Endodermal cell (in vitro differentiated cells): ENCODE measurements at places on chromosomes 2 and 18.

- DNase-seq = no peak
- no peaks in the 10 kb centered on the region for H3K4me1 ChIP-seq
- H3K4me3 ChIP-seq = no peak overlapping the region
- no peaks in the 10 kb centered on the region for H3K27me3 ChIP-seq
- H3K36me3 ChIP-seq = no peaks in the 10 kb centered on the region
Observed at GRCh38 chr18:35807811-35808335, 164.6 kb upstream of the RMP24 start.

GRCh38 chr2:72953976-72954375 is 36.7 kb downstream of the EMX1 start:
- no peak overlapping the region for H3K27ac ChIP-seq
- H3K36me3 ChIP-seq = no peaks in the 10 kb centered on the region
- no peak overlapping the region for H3K4me3 ChIP-seq
- no peaks in the 10 kb centered on the region for H3K4me1 ChIP-seq
- no peak for DNase-seq

DNA sequence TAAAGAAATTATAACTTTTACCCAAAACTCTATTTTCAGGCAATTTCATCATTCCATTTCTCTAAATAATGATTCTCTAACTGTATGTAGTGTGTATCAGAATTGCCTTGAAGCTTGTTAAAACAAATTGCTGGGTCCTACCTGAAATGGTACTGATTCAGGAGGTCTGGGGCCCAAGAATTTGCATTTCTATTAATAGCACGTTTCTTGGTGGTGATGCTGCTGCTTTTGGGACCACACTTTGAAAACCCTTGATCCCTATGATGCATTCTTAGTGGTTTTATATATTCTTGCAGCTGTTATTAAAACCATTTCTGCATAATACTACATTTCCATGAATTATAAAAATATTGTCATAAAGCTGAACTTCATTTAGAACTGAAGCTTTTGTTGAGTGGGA is 140.7 kb downstream of the NCK2 start:
- DNase-seq = no peak
- no peak overlapping the region for H3K27ac ChIP-seq
- no peak overlapping the region for H3K4me3 ChIP-seq
- H3K27me3 ChIP-seq = no peaks in the 10 kb centered on the region

GRCh38 chr2:145119225-145119624 is 599.3 kb upstream of the ZEB2 start:
- H3K27me3 ChIP-seq = no peaks in the 10 kb centered on the region
- no peak overlapping the region for H3K27ac ChIP-seq
- H3K4me3 ChIP-seq = no peak overlapping the region
- no peaks in the 10 kb centered on the region for H3K36me3 ChIP-seq
- no peak for DNase-seq

DNA sequence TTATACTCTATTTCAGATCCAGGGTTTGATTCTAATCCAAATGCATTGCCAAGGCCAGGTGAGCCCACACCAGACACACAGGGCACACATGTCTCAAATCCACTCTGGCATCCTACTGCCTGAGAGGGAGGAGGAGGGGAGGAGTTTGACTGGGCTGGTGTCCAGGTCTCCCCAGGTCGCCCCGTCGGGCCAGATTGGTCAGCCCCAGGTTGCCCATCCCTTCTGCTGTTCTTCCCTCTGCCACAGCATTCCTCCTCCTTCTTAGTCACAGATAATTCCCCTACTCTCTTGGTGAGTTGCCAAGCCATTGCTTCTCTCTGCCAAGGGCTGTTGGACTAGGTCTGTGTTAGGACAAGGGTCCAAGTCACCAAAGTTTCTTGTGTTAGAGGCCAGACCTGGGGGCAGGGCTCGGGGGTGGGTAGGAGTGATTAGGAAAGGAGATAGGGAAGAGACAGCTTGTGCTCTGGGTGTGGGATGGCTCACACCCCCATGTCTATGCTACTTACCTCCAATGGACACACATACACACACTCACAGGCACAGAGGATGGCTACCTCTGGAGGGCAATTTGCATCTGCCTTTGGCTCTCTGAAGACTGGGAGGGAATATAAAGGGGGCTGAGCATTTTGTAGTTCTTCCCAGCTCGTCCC is 2.5 kb upstream of the EGR4 start:
- no peak for DNase-seq
- H3K27me3 ChIP-seq = peaks cover 95% of the 10 kb centered on the region
- H3K27ac ChIP-seq = no peak overlapping the region
- H3K4me3 ChIP-seq = no peak overlapping the region
- H3K36me3 ChIP-seq = no peaks in the 10 kb centered on the region

GRCh38 chr2:172677363-172677762 is 58.3 kb upstream of the RAPGEF4 start:
- no peaks in the 10 kb centered on the region for H3K27me3 ChIP-seq
- no peak overlapping the region for H3K4me3 ChIP-seq
- H3K4me1 ChIP-seq = no peaks in the 10 kb centered on the region
- no peak overlapping the region for H3K27ac ChIP-seq
- no peak for DNase-seq

DNA sequence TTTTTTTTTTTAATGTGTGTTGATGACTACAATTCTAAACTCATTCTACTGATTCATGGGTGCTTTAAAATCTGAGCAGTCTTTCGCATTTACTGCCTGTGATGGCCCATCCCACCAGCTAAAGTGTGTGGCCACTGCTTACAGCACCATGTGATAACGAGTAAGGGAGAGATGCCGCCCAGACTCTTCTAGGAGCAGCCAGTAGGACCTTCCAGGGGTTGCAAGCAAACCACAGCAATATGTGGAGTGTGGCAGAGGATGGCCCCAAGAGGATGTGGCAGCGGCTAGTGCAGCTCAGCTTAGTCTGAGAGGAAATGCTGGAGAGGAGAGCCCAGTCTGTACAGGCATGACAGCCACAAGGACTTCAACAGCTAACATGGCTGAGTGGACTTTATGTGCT is 14.9 kb downstream of the IL1B start:
- H3K4me3 ChIP-seq = no peak overlapping the region
- DNase-seq = no peak
- no peaks in the 10 kb centered on the region for H3K4me1 ChIP-seq
- no peaks in the 10 kb centered on the region for H3K36me3 ChIP-seq
- no peak overlapping the region for H3K27ac ChIP-seq

DNA sequence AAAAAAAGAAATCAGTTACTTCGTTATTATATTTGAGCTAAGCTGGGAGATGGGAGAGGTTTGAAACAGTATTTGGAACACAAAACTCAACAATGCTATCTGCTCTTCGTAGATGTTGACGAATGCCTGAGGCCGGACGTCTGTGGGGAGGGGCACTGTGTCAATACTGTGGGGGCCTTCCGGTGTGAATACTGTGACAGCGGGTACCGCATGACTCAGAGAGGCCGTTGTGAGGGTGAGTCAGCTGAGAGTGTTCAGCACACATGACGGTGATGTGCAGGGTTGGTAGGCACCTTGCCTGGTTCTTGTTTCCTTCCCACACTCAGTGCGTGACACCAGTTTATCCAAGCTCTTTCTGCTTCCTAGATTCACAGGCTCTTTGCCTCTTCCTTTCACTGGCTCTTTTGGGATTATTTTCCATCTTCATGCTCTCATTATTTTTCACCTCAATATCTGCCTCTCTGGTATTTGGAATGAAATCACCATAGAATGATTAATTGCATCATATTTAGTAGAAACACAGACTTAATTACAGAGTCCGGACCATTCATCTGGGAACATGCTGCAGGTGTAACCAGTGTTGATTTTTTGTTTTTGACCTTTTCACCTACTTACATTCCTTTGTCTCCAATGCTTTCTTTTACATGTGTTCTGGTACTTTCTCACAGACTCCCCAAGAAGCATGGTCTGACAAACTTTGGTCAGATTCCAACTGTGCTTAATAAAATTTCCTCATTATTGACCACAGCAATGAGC is 200.6 kb upstream of the RASGRP3 start:
- no peaks in the 10 kb centered on the region for H3K4me1 ChIP-seq
- H3K27ac ChIP-seq = no peak overlapping the region
- H3K27me3 ChIP-seq = no peaks in the 10 kb centered on the region
- no peak overlapping the region for H3K4me3 ChIP-seq
- no peak for DNase-seq
- H3K36me3 ChIP-seq = no peaks in the 10 kb centered on the region

- peaks cover 3% of the 10 kb centered on the region for H3K4me1 ChIP-seq
- H3K27ac ChIP-seq = peak overlapping the region; percentile 98
- no peaks in the 10 kb centered on the region for H3K27me3 ChIP-seq
- peak overlapping the region; percentile 93 for H3K4me3 ChIP-seq
- H3K36me3 ChIP-seq = no peaks in the 10 kb centered on the region
- DNase-seq = no peak
Observed at GRCh38 chr2:159614534-159615366, 1.6 kb downstream of the BAZ2B start.

DNA sequence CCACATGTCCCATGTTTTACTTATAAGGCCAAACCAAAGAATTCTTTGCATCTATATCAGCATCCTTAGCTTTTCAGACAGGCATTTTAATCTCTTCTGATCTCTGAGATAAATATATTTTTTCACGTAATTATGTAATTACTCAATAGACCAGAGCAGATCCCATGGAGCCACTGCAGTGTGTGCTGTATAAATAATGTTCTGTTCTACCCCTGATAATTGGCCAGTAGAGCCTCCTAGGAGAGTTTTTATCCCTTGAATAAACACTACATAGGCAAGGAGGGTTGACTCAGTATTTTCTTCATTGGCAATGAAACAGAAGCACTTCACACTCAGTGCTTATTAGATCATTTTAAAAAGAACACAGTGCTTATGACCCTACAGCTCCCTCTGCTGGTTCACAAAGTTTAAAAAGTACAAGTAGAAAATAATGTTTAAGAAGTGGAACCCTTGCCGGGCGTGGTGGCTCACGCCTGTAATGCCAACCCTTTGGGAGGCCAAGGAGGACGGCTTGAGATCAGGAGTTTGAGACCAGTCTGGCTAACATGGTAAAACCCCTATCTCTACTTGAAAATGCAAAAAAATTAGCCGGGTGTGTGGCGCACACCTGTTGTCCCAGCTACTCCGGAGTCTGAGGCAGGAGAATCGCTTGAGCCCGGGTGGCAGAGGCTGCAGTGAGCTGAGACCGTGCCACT is 91.9 kb downstream of the PPP1R1C start:
- no peaks in the 10 kb centered on the region for H3K27me3 ChIP-seq
- no peaks in the 10 kb centered on the region for H3K36me3 ChIP-seq
- no peak overlapping the region for H3K27ac ChIP-seq
- DNase-seq = peak; percentile 67
- no peak overlapping the region for H3K4me3 ChIP-seq
- H3K4me1 ChIP-seq = peaks cover 7% of the 10 kb centered on the region

GRCh38 chr2:134252092-134252750 is 1.7 kb upstream of the MGAT5 start:
- peaks cover 4% of the 10 kb centered on the region for H3K36me3 ChIP-seq
- no peaks in the 10 kb centered on the region for H3K4me1 ChIP-seq
- DNase-seq = no peak
- H3K27me3 ChIP-seq = no peaks in the 10 kb centered on the region
- H3K4me3 ChIP-seq = no peak overlapping the region

GRCh38 chr2:103172821-103173220 is 411.0 kb downstream of the TMEM182 start:
- no peak for DNase-seq
- H3K4me3 ChIP-seq = no peak overlapping the region
- no peaks in the 10 kb centered on the region for H3K36me3 ChIP-seq
- H3K4me1 ChIP-seq = peaks cover 9% of the 10 kb centered on the region
- H3K27me3 ChIP-seq = no peaks in the 10 kb centered on the region

GRCh38 chr2:214367171-214367570 is 43.7 kb upstream of the VWC2L start:
- no peak overlapping the region for H3K27ac ChIP-seq
- peaks cover 4% of the 10 kb centered on the region for H3K4me1 ChIP-seq
- H3K36me3 ChIP-seq = no peaks in the 10 kb centered on the region
- H3K4me3 ChIP-seq = no peak overlapping the region
- no peaks in the 10 kb centered on the region for H3K27me3 ChIP-seq

- H3K27ac ChIP-seq = no peak overlapping the region
- no peaks in the 10 kb centered on the region for H3K27me3 ChIP-seq
- H3K4me1 ChIP-seq = no peaks in the 10 kb centered on the region
- H3K36me3 ChIP-seq = peaks cover 97% of the 10 kb centered on the region
- no peak for DNase-seq
Observed at GRCh38 chr2:178681081-178681480, 126.1 kb downstream of the TTN start.

DNA sequence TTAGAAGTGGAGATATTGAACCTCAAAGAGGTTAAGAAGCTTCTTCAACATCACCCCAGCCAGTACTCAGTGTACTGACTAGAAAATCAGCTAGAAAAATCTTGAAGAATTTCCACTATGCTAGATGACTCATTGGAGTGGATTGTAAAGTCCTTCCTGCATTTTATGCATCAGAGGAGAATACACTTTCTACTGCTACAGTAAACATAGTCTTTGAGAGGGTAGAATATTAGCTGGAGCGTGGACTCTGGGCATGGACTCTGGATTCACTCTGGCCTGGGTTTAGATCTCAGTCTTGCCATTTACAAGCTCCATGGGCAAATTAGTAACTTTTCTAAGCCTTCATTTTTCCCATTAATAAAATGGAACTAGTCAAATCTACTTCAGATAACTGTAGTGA is 215.9 kb downstream of the IRS1 start:
- no peaks in the 10 kb centered on the region for H3K4me1 ChIP-seq
- no peaks in the 10 kb centered on the region for H3K27me3 ChIP-seq

DNA sequence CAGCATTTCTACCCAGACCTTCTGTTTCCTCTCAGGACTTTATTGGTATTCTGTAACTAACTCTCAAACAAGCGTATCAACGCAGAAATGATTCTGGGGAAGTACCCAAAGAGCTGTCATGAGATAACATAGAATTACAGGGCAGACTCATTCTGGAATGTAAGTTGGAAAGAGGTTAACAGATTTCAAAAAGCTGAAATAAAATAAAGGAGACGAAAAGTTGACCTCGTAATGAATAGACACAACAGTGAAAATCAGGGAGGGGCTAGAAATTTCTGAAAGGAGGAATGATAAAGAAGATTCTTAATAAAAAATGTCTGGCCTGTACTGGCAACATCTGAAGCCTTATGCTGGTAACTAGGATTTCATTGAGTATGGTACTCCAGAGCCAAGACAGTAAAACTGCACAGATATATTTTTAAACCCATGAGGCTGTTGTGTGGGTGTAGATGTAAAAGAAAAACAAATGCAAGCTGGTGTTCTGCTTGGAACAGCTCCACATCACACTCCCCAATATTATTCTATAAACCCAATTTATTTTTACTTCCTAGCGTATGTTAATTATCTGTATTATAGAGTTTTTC is 23.9 kb downstream of the RBMS1 start:
- peaks cover 4% of the 10 kb centered on the region for H3K4me1 ChIP-seq
- no peaks in the 10 kb centered on the region for H3K27me3 ChIP-seq
- no peaks in the 10 kb centered on the region for H3K36me3 ChIP-seq

DNA sequence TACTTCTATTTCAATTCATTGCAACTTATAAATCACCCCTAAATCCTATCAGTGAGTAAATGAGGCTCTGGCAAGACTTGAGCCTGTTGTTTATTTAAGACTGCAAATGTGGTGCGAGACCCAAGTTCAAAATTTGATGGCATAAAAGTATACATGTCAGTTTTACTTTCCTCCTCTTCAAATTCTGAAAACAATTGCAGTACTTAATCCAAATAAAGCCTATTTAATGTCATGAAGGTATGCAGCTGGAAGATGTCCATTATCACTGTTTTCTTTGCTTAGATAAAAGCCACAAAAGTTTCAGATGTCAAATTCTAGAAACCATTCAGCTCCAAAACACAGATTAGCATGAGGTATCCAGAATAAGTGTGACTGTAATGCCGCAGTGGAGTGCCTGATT is 3.3 kb downstream of the APCDD1 start:
- peaks cover 3% of the 10 kb centered on the region for H3K4me1 ChIP-seq
- H3K27me3 ChIP-seq = peaks cover 6% of the 10 kb centered on the region
- no peak overlapping the region for H3K4me3 ChIP-seq
- H3K36me3 ChIP-seq = no peaks in the 10 kb centered on the region

GRCh38 chr18:69401226-69401971 is 711 bp downstream of the DOK6 start:
- no peaks in the 10 kb centered on the region for H3K4me1 ChIP-seq
- peak overlapping the region; percentile 80 for H3K4me3 ChIP-seq
- H3K27ac ChIP-seq = no peak overlapping the region
- H3K27me3 ChIP-seq = peaks cover 49% of the 10 kb centered on the region
- H3K36me3 ChIP-seq = no peaks in the 10 kb centered on the region
